HCEC 1CT (cell line): ENCODE measurements at places on chromosomes 13 and 19.
A peak's percentile ranks its signal among the peaks of the same experiment; 100 is the strongest.

GRCh38 chr19:1074544-1075283 is 7.7 kb downstream of the ARHGAP45 start:
- DNase-seq: no peak

DNA sequence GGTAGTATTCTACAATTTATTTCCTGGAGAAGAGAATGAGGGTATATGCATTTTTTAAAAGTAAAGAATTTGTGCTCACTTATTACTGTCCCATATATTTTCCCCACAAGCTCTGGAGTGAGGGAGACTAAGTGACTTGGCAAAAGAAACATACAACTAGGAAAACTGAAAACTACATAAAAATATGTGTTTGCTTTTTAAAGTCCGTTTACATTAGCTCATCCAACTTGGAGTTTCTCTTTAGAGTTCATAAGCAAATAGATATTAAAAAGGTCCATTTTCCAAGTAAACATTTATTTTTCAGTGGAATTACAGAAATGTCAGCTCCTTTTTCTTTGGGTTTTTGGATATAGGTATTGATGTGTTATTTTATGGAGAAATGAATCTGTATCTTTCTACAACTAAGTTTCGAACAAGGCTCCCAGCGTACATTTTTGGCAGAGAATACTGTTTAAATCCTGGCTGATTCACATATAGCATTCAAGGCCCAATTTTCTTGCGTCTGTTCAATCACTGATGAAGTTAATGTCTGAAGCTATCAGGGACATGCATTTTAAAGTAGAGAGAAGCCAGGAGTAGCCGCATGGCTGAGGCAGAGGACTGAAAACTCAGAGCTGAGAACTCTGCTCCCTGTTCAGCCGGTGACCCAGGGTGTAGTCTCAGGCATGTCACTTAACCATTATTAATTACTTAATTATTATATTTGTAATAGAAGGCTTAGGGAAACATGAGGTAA is 729.4 kb downstream of the EFNB2 start:
- no peak for DNase-seq

GRCh38 chr19:12639901-12640613 is 26.5 kb downstream of the MAN2B1 start:
- DNase-seq: peak; percentile 56

DNA sequence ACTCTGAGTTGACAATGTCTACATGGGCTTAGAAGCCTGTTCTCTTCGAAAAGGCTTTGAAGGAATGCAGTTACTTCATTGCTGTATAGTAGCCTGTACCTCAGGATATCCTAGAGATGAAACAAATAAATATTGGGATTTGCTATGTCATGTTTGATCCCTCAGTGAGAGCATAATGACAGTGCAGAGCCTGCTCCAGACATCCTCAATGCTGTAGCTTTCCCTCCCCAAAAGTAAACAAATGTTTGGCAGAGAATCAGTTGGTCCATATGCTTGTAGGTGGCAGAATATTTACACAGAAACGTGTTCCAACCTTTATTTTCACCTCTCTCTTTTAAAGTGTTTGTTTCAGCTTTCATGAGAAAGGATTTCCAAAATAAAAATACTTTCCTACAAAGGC is 515.3 kb upstream of the SGCG start:
- no peak for DNase-seq

GRCh38 chr19:18604820-18605159 is 1.8 kb downstream of the CRLF1 start:
- DNase-seq: no peak

DNA sequence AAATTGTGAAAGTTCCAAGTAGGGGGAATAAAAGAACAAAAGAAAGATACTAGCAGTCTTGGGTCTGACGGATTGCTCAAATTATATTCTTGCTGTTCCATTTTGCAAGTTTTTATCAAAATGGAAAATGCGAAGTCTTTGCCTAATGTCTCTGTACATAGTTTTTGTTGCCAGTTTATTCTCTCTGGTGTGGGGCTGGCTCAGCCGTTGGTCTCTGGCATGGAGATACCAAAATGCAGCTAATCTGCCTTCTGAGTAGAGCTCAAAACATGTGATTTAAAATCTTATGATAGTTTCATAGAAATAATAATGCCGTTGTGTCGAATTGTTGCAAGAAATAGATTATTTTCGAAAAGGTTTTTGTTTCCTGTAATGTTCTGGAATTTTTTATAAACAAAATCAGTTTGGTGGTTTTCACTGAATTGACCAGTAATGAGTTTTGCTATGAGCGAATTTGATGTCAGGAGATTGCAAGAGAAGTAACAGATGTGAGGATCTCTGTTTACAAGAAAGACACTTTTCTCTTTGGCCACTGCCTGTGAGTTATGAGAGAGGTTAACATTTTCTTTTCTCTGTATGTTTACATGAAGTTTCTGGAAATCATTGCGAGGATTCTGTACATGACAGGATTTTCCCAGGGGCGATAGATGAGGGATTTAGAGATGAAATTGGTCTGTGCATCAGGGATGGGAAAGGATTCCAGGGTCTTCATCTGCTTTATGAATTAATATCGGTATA is 147.0 kb downstream of the DCT start:
- DNase-seq: peak; percentile 57

DNA sequence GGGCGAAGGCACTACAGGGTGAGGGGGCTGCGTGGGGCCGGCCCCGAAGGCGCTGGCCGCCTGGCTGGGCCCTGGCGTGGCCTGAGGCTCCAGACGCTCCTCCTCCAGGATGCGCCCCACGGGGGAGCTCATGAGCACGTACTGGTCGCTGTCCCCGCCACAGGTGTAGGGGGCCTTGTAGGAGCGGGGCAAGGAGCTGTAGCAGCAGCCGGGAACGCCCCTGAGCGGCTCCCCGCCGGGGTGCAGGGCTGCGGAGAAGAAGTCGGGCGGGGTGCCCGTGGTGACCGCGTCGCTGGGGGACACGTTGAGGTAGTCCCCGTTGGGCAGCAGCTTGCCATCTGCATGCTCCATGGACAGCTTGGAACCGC is 3.0 kb downstream of the IRS2 start:
- no peak for DNase-seq

- DNase-seq: no peak
Measured at GRCh38 chr13:99418843-99419140, 82.5 kb upstream of the TM9SF2 start.

GRCh38 chr19:400976-401865 is 7.7 kb downstream of the C2CD4C start:
- DNase-seq: no peak

DNA sequence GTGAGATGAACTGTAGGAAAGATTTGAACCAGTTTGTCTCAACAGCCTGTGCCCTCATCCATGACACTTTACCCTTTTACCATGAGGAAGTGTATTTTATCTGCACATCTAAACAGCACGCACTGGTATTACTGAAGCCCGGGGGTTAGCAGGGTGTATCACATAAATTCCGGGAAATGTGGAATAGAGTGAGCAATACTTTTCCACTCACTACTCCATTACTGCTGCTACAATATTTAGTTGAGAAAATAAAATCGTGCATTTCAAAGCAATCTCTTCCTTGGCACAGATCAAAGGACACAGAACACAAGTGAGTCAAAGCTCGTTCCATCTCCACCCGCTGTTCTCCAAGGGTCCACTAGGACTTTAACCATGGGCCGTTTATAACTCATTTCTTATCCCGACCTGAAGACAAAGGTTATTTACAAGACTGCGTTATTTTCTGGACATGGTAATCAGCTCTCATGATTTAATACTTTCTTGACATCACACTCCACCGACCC is 35.2 kb downstream of the STK24 start:
- DNase-seq: no peak
